ENCODE measurements at places on chromosomes 16 and 17. TPM values are rescaled to one million over a fixed set of nuclear protein-coding genes. Genes with fewer than 3 reads are reported as not detected.

- no peak for DNase-seq
Observed at GRCh38 chr17:61353615-61354014, 46.0 kb upstream of the TBX2 start.

The CLDN6 gene
- not detected for total RNA-seq

GRCh38 chr16:54244061-54244886 lies 42.3 kb downstream of the IRX3 start:
- no peak for DNase-seq

- DNase-seq, result no peak
Observed at GRCh38 chr16:78460428-78460827, 361.0 kb downstream of the WWOX start.

GRCh38 chr17:71192848-71193247 lies 928.0 kb upstream of the SOX9 start:
- DNase-seq, result no peak

The NPIPA8 gene
- total RNA-seq, result 5.4 TPM

The HOXB5 gene
- 1.9 TPM for total RNA-seq

DNA sequence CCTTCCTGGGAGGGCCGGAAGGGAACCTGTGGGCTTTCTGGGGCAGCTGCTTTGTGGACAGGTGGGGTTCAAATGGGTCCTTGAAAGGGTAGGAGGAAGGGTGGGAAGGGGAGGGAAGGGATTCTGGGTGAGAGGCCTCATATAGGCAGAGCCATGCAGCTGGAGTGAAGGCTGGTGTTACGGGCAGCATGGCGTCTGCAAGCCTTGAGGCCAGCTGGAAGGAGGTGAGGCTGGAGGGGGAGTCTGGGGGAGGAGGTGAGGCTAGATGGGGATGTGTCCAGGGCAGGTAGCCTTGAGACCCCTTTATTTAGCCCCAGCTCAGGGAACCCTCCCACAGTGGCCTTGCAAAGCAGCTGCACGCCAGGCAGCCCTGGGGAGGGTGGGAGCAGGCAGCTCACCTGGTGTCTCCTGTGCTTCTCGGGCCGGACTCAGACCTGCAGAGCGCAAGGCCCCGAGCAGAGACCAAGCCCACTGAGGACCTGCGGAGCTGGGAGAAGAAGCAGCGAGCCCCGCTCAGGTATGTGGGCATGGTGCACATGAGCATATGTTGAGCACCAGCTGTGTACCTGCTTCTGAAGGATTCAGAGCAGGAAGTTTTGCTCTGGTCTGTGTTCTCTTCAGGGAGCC lies 50.6 kb downstream of the SNX20 start:
- DNase-seq, result no peak
